Left renal pelvis (tissue), 4 donors: ENCODE measurements at places on chromosomes 6 and 20.

GRCh38 chr6:163860287-163861081 lies 446.0 kb downstream of the QKI start:
- DNase-seq: no peak

GRCh38 chr6:16168121-16168520 lies 39.2 kb downstream of the MYLIP start:
- DNase-seq: no peak

DNA sequence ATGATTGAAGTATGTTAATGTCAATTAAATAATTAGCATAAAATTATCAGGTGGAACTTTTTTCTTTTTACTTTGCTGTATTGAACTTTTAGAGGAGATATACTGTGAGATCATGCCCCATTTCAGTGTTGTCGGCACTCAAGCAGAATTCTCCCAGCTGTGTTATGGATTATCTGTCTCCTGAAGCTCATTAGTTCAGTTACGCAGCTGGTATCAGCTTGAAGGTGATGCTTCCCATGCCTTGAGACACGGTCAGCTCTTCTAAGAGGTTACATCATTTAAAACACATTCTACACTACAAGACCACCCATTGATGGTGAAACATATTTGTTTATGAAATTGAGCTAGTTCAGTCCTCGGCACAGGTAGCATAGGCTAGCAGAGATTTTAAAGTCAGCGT lies 68.9 kb upstream of the PHACTR2 start:
- no peak for DNase-seq

GRCh38 chr20:20847814-20848213 lies 135.4 kb upstream of the RALGAPA2 start:
- DNase-seq: no peak

- DNase-seq: no peak
Observed at GRCh38 chr20:7691647-7692269, 248.5 kb downstream of the HAO1 start.

GRCh38 chr20:54555150-54555549 lies 79.8 kb downstream of the DOK5 start:
- DNase-seq: no peak
